Stimulated activated CD8-positive, alpha-beta memory T cell treated with anti-CD3 and anti-CD28 coated beads, Interleukin-7, amount 100 ng/mL, for 24 hours (primary cell): ENCODE measurements at places on chromosomes 5 and 9.

DNA sequence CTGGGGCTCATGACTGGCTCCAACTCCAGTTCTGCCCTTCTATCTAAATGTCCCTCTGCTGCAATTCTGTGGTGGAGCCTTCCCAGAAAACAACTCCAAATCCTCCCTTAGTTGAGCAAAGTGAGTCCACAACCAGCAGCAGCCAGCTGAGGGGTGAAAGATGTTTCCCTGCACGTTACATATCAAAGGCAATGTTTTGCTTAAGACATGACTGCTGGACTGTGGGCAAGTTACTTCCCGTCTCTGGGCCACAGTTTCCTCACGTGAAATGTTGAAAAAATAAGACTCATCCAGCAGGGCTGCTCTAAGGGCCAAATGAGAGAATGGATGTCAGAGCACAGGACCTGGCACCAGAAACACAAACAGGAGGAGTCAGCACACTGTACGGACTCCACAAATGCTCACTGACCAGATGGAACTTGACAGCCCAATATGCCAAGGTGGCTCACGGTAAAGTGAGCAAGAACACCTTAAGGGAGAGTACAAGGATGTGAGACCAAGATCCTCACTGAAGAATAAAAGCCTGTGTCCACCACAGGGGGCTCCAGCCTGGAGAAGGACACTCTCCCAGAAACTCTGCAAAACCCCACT, 138.4 kb upstream of the ABCA1 start:
- DNase-seq, result no peak

- no peak for DNase-seq
Measured at GRCh38 chr9:7782400-7783120, 17.0 kb downstream of the DMAC1 start.

DNA sequence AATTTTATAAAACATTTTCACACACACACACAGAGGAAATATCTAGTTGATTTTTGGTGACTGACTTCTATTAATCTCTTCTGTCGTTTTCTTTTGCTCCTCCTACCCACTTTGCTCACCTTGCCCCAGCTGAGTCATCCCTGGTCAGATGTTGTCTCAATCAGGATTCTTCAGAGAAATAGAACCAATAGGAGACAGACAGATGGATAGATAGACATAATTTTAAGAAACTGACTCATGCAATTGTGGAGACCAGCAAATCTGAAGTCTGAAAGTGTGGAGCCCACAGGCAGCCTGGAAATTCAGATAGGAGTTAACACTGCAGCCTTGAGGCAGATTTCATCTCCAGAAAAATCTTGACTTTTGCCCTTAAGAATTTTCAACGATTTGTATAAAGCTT, 37.0 kb upstream of the PIK3R1 start:
- no peak for DNase-seq

GRCh38 chr5:118775790-118776499, 212.4 kb downstream of the DTWD2 start:
- no peak for DNase-seq

GRCh38 chr5:18675041-18675440, 1040.8 kb downstream of the TAF11L14 start:
- no peak for DNase-seq

GRCh38 chr9:99694393-99694792, 127.3 kb upstream of the NR4A3 start:
- DNase-seq, result no peak

DNA sequence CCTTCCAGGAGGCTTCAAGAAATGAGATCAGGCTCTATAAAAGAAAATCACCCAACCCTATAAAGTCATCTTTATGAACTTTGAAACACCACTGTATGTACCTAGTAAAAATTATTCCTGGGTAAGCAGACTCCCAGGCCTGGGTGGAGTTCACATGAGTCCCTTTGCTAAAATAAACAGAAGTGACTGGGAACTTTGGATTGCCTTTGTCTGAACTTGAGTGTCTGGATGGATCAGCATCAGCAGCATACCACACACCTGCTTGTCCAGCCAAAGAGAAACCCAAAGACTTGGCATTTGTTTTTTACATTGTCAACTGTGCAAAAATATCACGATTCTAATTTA, 79.6 kb upstream of the CDKN2B start:
- DNase-seq, result no peak

DNA sequence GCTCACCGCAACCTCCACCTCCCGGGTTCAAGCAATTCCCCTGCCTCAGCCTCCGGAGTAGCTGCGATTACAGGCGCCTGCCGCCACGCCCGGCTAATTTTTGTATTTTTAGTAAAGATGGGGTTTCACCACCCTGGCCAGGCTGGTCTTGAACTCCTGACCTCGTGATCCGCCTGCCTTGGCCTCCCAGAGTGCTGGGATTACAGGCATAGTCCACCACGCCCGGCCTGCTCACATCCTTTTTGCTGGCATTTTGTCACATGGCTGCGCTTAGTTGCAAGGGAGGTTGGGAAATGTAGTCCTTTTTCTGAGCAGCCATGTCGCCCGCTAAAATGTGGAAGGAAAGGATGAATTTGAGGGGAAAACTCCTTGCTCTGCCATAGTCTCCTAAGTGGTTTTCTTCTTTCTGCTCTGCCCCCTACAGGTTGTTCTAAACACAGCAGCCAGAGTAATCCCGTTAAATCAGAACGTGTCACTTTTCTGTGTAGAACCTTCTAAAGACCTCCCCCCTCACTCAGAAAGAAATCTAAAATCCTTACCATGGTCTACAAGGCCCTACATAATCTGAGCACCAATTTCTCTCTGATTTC, 57.8 kb upstream of the HSPA9 start:
- no peak for DNase-seq

- no peak for DNase-seq
Measured at GRCh38 chr5:73365990-73366667, 82.4 kb downstream of the FOXD1 start.

GRCh38 chr9:134987906-134988700, 70.4 kb upstream of the FCN1 start:
- DNase-seq, result no peak

GRCh38 chr5:5062525-5063302, 77.4 kb upstream of the ADAMTS16 start:
- DNase-seq, result no peak

GRCh38 chr5:142726188-142726731, 40.4 kb upstream of the FGF1 start:
- DNase-seq, result no peak

DNA sequence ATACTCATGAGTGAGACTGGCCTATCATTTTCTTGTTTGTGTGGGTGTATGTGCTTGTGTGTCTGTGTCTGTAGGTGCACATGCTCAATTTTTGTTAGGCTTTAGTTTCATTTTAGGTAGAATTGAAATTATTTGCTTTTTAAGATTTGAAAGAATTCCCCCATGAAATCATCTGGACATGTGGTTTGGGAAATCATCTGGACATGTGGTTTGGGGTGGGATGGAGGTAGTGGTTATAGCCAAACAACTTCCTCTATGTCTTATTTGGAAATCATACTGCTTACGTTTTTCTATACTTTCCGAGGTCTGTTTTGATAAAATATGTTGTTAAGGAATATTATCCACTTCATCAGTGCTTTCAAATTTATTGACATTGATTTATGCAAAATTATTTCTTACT, 485.4 kb upstream of the CLINT1 start:
- DNase-seq, result no peak

DNA sequence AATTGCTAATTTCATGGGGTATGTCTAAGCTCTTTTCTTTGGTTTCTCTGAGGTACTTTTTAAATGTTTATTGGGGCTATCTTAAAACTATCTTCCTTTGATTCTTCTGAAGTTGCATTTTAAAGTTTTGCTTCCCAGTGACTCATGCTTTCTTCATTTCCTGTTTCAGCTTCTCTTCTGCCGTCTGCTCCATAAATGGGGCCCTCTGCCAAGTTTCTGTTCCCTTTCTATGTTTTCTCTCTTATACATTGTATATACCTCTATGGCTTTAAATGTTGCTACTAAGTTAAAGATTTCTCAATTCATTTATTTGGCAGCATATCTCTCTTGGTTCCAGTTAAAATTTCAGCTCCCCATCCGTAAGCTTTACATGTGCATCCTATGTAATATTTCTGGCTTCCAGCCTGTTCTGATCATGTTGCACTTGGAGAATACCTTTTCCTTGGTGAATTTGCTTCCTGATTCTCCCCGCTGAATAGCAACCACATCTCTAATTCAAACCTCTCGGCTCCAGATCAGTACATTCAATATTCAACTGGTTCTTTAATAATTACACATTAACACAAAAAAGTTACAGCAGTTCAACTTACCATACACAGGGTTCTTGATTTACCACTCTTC, 125.3 kb downstream of the ST8SIA4 start:
- no peak for DNase-seq

GRCh38 chr9:131628459-131629225, 83.3 kb downstream of the PRRT1B start:
- DNase-seq, result no peak

DNA sequence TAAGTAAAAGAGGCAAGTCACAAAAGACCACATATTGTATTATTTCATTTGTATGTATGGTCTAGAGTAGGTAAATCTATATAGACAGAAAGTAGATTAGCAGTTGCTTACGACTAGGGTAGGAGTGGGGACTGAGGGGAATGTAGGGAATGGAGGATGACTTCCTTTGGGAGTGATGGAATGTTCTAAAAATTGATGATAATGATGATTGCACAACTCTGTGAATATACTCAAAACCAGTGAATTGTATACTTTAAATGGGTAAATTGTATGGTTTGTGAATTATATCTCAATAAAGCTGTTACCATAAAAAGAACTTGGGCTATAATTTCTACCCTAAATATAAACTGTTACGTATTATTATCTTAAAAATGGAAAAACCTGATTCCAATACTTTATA, 35.0 kb downstream of the ADAMTS6 start:
- DNase-seq, result no peak

- no peak for DNase-seq
Measured at GRCh38 chr9:522658-523057, 308.0 kb downstream of the DOCK8 start.

DNA sequence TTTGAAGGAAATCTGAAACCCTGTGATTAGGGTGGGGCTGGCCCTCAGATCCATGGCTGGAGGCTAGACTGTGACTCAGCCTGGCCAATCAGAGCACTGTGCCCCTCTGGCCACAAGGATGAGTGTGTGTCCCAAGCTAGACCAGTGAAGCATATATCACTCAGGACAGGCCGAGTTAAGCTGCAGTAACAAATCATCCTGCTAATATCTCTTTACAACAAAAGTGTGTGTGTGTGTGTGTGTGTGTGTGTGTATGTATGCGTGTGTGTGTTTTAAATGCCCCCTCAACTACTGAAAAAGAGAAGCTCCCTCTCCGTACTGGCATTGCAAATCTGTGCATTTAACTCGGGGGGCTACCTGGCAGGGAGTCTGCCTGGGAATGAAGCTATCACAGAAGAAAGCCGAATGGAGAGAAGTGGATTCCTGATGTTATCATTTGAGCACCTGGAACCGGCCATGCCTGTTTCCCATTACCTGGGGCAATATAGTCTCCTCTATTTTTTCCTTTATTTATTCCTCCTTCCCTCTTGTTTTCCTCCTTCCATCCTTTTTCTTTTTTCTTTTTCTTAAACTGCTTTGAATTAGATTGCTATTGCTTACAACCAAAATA, 25.6 kb downstream of the STC2 start:
- DNase-seq, result no peak

DNA sequence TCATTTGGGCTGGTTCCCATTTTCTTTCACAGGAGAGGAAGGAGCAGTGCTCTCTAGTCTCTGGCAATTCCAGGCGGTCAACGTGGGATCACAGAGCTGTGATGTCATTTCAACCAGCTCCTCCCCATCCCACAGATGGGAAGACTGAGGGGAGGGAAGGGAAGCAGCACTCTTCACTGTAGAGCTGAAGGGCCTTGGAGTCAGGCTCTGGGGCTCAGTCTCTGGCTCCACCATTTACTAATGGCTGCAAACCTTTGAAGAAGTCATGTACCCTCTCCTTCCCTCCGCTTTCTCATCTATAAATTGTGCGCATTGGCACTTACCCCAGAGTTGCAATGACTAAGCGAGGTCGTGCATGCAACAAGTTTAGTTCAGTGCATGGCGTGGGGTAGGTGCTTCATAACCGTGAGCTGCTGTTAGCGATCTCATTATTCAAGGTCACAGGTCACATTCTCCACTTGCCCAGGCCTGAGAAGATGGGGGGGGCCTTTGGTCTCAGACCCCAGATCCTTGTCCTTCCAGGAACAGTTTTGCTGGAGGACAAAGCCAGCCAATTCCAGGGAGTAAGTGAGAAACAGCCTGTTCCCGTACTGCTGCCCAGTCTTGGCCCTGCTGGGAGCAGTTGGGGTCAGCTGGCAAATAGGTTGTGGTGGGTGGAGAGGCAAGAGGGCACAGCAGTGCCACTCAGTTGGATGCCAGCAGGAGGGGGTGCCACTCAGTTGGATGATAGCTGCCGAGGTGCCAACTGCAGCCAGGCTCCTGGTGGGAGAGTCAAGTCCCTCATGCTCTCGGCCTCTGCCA, 136.7 kb downstream of the RGS3 start:
- no peak for DNase-seq

DNA sequence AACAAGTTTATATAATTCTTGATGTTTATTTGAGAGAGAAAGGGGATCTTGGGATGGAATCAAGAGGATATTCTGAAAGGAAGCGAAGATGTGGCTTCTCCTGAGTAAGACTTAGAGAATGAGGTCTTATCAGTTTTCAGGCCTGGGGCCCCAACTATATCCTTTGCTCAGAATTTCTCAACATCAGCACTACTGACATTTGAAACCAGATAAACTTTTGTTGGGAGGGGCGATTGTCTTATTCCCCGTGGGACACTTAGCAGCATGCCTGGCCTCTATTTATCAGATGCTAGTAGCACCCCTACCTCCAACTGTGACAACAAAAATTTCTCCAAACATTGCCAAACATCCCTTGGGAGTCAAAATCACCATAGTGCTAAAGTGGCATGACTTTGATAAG, 567.7 kb downstream of the MAT2B start:
- no peak for DNase-seq

DNA sequence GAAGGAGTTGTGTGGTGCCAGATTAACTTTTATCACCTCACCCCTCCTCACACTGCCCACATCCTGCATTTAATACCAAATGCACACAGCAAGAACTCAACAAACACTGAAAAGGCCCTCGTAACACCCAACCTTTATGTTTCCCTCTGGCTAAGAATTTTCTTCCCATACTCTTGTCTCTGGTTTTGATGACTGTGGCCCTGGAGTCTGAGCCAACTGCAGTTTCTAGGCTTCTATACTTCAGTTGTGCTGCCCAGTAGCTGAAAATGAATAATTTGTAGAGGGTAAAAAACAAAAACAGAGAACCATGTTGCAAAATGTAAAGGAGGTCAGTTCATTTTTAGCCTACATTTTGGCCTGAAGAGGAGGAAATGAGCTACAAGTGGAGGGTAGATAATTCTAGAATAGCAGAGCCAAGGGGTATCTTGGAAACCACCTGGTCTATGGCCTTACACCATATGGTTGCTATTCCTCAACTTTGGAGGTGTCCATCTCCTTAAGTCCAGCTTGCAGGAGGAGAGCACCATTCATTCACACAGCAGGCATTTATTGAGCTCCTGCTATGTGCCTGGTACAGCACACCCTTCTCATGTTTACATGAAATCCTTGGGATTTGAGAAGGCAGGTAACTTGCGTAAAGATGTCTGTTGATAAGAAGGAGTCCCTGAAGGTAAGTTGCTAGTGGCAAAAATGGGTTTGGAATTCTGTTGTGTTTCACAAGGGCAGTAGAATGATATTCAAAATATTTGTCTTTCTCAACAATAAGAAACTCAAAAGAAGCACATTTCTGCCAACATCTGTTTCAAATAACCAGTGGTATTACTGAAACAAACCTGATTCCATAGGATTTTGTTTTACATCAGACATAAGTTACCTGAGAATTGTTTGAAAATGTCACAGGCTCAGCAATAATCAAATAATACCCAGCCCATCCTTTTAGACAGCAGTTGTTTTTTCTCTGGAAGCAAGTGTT, 83.8 kb upstream of the TNFAIP8 start:
- no peak for DNase-seq

- DNase-seq, result no peak
Measured at GRCh38 chr9:34540827-34541226, 18.0 kb upstream of the ENHO start.
